Femur (tissue), 1 donor: ENCODE measurements at places on chromosomes 1 and 21.

- no peak for DNase-seq
These were observed 3.3 kb upstream of the FMO4 start for GRCh38 chr1:171310661-171311087.

- no peak for DNase-seq
These were observed 54.3 kb upstream of the ERO1B start for GRCh38 chr1:236336084-236336483.

DNA sequence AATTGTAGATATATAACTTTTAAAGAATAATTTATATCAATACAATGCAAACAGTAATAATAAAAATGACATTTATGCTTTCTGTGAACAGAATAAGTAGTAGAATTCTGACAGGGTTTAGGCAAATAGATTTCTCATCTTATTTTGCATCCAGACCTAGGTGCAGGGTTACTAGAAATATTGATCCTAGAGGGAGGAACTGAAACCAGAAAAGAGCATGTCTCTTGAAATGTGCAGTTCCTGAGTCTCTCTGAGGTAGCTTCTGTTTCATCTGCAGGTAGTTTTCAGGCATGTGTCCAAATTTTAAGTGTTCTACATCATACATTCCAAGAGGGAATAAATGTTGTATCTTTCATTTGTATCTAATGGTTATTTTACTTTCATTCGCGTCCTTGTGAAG, 631.9 kb upstream of the ADGRL4 start:
- no peak for DNase-seq

- DNase-seq, result no peak
These were observed 103.2 kb upstream of the JUN start for GRCh38 chr1:58887059-58887458.

- no peak for DNase-seq
These were observed 112.1 kb downstream of the PCNX2 start for GRCh38 chr1:233183226-233184020.

- no peak for DNase-seq
These were observed 90.3 kb upstream of the DUSP10 start for GRCh38 chr1:221832151-221832550.

DNA sequence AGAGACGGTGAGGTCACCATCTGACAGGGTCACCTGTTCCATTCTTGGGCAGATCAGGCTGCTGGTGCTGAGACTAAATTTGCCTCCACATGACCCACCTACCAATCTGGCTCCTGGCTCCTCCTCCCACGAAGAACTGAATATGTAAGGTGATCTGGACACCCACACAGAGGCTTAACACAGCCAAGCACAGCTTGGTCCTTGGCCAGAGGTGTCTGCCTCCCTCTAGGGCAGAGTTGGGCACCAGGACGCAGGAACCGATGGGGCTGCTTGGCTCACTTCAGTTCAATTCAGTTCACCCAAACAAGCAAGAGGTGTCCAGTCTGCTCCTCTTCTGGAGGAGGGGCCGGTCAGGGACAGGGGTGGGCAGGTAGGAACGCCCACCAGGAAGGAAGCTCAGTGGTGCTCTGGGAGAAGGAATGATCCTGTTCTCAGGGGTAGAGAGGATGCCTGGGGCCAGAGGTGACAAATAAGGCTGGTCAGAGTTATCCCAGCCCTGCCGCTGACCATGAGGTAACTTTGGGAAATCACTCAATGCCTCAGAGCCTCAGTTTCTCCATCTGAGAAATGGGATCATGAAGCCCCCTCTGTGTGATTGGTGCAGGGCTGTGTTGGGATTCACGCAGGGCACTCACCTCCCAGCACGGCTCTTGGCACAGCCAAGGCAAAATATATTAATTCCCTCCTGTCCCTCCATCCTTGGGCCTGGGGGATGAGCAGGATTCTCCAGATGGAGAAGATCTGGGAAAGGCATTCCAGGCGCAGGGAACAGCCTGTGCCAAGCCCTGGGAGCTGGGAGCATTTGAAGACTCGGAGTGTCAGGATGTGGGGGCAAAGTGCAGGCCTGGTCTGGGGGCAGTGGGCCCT, 284.5 kb downstream of the PTPRU start:
- DNase-seq, result peak; percentile 13

DNA sequence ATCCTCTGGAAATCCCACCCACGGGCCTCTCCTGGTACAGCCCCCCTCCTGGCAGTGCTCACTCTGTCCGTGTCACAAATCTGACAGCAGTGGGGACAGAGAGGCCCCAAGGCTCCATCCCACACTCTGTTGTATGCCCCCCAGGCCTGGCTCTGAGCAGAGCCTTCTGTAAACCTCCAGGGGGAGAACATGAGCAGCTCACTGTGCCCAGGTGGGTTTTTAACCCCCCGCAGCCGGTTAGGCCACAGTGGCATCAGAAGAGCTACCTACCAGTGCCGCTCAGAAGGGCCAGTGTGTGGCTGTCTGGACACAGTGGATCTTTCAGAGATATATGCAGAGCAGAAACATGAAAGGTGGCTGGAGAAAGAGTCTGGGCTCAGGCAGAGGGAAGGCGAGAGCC, 12.0 kb upstream of the GPR153 start:
- DNase-seq, result no peak

- DNase-seq, result peak; percentile 47
These were observed 20.3 kb downstream of the ENO1 start for GRCh38 chr1:8858112-8858668.

- no peak for DNase-seq
These were observed 11.9 kb downstream of the F5 start for GRCh38 chr1:169574336-169574735.

GRCh38 chr1:94265906-94266305, 28.5 kb upstream of the ARHGAP29 start:
- DNase-seq, result no peak

- DNase-seq, result no peak
These were observed 165.9 kb downstream of the ACTL8 start for GRCh38 chr1:17920881-17921640.

- peak; percentile 89 for DNase-seq
These were observed 92.1 kb downstream of the LRRC8C start for GRCh38 chr1:89725011-89725370.

GRCh38 chr1:29831500-29832117, 595.3 kb downstream of the PTPRU start:
- no peak for DNase-seq

DNA sequence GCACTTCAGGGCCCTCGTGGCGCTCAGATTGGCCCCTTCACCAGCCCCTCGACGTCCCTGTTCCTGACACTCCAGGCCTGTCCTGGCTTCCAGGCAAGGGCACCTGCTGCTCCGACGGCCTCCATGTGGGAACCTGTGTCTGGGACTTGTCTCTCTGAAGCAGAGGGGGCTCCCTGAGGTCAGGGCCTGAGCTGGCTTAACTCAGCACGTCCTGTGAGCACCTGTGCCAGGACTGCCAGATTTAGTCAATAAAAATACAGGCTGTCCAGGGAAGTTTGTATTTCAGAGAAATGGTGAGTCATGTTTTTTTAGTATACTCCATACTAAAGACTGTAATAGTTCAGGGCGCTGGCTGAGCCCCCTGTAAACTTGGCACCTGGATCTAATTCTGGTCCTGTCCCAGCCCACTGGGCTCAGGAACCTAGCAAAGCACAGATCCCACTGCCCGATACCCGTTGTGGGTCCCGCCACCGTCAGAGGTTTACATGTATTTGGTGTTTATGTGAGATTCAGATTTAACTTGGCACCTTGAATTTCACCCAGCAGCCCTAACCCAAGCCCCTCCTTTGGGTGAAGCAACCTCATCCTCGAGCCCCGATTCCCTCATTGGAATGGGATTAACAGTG, 109.9 kb upstream of the IFFO2 start:
- no peak for DNase-seq

DNA sequence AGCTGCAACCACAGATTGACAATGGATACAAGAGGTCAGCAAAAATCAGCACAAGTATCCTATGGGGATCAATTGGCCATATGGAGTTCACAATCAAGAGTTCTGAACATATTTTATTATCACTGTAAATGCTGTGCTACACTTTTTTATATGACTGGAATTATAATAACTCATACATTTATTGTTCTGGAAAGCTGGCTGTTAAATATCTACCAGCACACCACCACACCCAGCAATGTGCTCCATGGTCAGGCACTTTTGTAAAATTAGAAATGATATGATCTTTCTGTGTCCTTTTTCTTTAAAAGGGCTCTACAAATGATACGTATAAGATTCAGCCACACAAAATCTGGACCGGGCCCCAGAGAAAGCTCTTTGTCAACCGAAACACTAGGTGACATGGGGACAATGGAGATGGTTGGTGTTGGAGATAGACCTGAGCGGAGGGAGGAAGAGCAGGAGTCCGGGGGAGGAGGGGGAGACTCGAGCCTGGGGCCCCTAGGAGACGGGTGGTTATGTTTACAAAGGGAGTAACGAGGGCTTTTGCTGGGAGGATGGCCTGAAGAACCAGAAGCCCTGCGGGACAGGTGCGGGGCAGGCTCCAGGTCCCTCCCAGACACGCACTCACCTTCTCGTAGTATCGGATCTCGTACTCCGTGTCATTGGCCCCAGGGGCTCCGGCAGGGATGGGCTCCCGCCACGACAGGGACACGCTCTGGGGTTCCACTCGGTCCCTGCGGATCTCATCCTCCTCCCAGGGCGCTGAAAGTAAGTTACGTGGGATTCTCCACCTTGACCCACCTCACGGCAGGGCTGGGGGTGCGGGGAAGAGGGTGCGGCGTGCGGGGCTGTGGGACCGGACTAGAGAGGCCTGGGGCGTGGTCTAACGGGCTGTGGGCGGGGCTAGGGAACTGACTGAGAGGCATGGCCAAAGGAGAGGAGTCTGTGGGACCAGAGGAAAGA, 30.0 kb downstream of the EPHA10 start:
- no peak for DNase-seq

DNA sequence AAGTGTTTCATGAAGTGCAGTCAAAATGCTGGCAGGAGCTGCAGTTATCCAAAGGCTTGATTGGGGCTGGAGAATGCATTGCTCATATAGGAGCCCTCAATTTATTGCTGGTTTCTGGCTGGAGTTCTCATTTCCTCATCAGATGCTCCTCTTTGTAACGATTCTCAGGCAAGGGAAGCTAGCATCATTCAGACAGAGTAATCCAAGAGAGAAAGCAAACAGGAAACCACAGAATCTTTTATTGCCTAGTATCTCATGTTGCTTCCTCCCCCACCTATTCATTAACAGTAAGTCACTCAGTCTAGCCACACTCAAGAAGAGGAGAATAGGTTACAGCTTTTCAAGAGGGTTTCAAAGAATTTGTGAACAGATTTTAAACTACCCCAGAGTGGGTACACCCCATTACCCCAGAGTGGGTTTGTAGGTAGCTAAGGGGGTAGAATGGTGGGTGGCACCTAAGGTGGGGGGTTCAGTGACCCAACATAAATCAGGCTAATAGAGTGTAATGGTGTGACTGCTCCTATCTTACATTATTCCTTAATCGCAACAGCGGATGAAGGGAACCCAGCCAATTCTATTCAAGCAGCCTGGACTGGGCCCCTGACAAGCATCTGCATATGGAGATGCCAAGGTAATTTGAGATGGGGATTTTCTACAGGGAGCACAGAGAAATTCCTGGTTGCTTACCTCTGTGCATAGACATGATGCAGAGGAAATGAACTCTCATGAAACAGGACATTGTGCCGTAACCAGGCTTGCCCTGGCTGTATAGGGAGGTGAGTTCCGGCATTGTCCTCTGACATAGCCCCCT, 67.1 kb downstream of the KCNJ15 start:
- peak; percentile 40 for DNase-seq

GRCh38 chr1:2555634-2556276, 416 bp upstream of the TNFRSF14 start:
- DNase-seq, result peak; percentile 69

- DNase-seq, result no peak
These were observed 88.3 kb upstream of the TNFSF4 start for GRCh38 chr1:173295391-173295790.

GRCh38 chr1:175095978-175096607, 28.5 kb downstream of the TNN start:
- DNase-seq, result no peak

DNA sequence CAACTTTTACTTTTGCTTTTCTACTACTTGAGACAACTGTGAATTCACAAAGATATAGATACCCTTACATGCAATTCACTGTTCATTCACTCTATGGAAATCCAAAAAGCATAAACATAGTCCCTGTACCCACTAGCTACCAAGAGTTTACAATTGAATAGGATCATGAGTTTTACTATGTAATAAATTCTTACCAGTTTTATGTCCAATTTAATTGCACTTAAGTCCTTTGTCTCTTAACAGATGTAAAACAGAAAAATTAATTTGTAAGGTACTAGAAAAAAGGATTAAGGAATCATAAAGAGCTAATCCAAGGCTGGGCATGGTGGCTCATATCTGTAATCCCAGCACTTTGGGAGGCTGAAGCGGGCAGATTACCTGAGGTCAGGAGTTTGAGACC, 24.4 kb downstream of the DIPK1A start:
- DNase-seq, result no peak

DNA sequence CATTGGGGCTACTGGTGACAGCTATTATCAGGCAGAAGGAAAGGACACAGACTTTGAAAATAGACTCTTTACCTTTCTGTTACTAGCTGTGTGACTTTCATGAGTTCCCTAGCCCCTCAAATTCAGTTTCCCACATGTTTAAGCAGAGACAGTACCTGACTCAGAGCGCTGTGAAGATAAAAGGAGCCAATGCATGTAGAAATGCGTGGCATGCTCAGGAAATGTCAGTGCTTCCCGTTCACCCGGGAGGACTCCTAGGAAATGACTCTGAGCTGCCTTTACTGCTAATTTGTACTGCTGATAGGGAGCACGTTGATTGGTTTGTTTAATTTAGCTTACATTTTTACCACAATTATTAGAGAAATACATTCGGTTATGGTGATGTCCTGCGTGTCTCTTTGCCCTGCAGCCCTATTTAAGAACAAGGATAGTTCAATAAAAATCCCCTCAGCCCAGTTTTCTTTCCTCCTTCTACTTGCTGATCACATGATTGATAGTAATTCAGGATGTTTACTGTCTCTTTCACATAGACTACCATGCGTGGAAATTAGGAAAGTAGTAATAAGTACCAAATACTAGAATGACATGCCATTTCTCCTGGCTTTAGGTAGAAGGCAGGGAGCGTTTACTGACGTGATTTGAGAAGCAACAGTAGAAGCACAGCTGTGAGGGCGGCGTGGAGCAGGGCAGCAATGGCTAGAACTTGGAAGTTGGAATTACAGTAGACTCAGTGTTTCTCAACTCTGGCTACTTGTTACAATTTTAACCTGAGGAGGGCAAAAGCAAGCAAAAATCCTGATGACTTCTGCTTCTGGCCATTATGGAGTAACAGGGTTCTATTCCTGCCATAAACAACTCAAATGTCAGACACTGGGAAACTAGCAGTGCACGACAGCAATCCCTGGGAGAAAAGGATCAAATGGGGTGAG, 15.9 kb downstream of the PDIK1L start:
- DNase-seq, result no peak

GRCh38 chr1:52365071-52365745, 797 bp downstream of the CC2D1B start:
- peak; percentile 54 for DNase-seq
